ENCODE measurements at places on chromosomes 5 and 9.

- H3K27me3 ChIP-seq, result no peaks in the 10 kb centered on the region
- H3K4me3 ChIP-seq, result no peak overlapping the region
- no peaks in the 10 kb centered on the region for H3K4me1 ChIP-seq
- no peak overlapping the region for H3K27ac ChIP-seq
- no peak for DNase-seq
- H3K36me3 ChIP-seq, result no peaks in the 10 kb centered on the region
Observed at GRCh38 chr5:69517763-69518212, 25.2 kb downstream of the OCLN start.

DNA sequence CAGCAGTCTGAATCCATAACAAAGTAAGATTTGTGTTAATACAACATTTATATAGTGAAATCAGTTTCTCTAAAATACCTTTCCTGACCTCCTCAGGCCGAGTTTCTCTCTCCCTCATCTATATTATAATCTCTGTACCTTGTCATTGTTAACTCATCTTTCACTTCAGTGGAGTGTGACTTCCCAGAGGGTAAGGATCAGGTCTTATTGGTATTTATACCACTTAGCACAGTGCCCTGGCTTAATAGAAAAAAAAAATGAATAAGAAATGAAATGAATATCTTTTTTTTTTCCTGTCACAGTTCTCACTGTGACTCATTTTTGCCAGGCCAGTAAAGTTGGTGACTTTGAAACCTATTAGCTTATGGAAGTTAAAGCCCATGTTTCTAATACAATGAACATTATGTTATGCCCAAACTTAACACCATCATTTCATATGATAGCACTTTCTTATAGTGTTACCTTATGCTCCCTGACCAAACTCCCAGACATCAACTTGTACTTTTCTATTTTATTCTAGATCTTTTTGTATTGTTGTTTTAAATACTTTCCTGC lies 90.1 kb downstream of the NR3C1 start:
- H3K27ac ChIP-seq, result peak overlapping the region; percentile 89
- H3K4me3 ChIP-seq, result no peak overlapping the region
- peaks cover 17% of the 10 kb centered on the region for H3K36me3 ChIP-seq
- DNase-seq, result no peak

GRCh38 chr5:42923710-42924109 lies 112.0 kb upstream of the SELENOP start:
- no peak for DNase-seq
- H3K27me3 ChIP-seq, result peaks cover 7% of the 10 kb centered on the region
- H3K4me1 ChIP-seq, result no peaks in the 10 kb centered on the region
- no peak overlapping the region for H3K4me3 ChIP-seq
- no peaks in the 10 kb centered on the region for H3K36me3 ChIP-seq

DNA sequence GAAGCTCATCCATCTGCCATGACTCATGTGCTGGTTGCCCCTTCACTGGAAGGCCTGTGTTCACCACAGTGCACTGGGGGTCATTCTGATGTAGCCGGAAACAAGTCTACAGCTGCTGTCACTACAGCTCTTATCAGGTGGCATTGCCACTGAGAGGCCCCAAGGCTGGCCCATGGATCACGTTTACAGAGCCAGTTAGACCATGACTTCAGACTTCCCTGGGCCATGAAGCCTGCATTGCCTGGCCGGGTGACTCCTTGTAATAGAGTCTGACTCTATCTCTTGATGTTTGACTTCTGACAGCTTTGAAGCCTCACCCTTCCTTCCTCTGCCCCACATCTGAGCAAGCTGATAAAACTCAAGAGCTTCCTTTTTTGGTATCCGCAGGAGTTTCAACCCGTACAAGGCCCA lies 473.5 kb upstream of the DAP start:
- no peaks in the 10 kb centered on the region for H3K36me3 ChIP-seq
- H3K4me1 ChIP-seq, result no peaks in the 10 kb centered on the region
- DNase-seq, result no peak
- no peak overlapping the region for H3K4me3 ChIP-seq
- no peak overlapping the region for H3K27ac ChIP-seq

DNA sequence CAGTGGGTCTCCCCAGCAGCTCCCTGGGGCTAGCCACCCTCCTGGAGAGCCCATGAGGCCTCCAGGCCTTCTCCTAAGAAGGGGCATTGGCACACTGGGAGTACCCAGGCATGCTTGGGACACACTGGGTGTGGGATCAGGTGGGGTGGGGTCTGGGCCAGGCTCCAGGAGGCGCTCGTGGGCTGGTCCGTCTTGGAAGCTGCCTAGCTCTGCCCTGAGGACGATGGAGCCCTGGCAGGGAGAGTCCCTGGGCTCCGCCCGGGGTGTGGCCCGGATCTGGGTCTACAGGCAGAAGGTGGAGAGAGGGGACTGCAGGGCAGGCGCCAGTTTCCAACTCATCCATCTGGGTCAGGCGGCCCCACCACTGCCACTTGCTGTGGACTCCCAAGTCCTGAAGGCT lies 2.4 kb downstream of the PRRX2 start:
- no peaks in the 10 kb centered on the region for H3K4me1 ChIP-seq
- peaks cover 39% of the 10 kb centered on the region for H3K27me3 ChIP-seq
- no peaks in the 10 kb centered on the region for H3K36me3 ChIP-seq
- no peak overlapping the region for H3K4me3 ChIP-seq
- DNase-seq, result no peak
- no peak overlapping the region for H3K27ac ChIP-seq

DNA sequence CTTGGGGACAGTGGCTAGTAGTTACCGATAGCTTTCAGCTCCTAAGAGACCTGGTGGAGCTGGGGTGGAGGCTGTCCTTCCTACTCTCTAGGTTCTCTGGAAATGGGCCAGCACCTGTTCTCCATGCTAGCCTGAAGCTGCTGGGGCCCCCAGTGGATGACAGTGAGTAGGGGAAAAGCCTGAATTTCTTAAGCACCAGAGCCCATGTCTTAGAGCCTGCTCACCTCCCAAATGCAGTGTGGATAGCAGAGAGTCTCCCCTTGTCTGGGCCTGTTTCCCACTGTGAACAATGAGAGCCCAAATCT lies 105.8 kb downstream of the DAB2IP start:
- H3K27ac ChIP-seq, result no peak overlapping the region
- H3K4me1 ChIP-seq, result peaks cover 48% of the 10 kb centered on the region
- no peak overlapping the region for H3K4me3 ChIP-seq

DNA sequence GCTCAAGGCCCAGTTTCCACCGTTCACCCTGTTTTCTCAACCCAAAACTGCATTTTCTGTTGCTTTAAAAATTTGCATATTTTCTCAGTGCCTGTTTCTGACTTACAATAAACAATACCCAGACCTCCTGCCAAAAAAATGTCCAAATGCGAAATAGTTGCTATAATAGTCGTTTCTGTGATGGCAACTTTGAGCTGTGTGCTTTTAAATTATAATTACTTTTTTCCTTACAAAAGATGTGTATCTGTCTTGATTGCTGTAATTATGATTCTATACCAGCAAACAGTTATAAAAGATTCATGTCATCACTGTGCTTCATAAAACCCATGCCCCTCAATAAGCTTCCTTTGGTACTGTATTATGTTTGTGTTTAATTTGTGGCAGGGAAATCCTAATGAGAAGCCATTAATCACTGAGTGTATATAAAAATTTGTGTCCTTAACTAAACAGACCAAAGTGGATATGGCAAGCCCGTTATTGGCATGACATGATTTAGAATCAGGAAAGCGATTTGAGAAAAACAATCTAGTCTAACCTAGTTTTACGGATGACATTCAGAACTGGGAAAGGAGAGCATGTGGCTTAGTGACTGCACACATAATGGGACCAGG lies 5.4 kb upstream of the SLC1A3 start:
- H3K27me3 ChIP-seq, result no peaks in the 10 kb centered on the region
- DNase-seq, result no peak
- peaks cover 4% of the 10 kb centered on the region for H3K4me1 ChIP-seq
- H3K36me3 ChIP-seq, result no peaks in the 10 kb centered on the region

DNA sequence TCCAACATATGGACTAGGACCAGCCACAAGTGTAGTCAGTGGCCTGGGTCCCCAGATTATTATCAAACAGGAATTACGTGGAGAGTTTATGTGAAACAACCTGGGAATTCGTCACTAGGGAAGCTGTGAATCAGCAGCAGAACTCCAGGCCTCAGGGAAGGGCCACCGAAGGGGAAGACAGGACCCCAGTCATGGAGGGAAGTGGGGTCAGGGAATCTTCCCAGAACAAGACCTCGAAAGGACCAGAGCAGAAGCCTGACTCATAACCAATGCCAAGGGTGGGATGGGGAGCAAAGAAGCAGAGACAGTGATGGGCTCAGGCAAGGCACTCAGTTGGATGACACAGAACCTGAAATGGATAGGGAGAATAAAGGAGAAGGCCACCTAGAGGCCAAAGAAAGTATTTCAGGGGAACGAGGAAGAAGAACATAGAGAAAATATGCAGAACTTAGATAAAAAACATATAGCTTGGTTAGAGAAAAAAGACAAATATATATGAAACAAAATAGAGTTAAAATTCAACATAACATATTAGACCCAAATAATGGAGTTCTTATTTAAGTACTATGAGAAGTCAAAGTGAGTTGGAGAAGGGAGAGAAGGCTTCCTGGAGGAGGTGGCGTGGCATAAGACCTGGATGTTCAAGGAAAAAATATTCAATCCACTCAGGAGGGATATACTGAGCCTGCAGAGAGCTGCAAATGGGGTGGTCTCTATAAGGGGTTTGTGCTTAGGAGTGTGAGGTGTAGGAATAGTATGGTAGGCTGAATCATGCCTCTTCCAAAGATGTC lies 66.7 kb upstream of the CAST start:
- no peaks in the 10 kb centered on the region for H3K36me3 ChIP-seq
- no peaks in the 10 kb centered on the region for H3K4me1 ChIP-seq
- H3K27ac ChIP-seq, result no peak overlapping the region
- H3K27me3 ChIP-seq, result no peaks in the 10 kb centered on the region

GRCh38 chr5:151953833-151954232 lies 29.2 kb upstream of the GLRA1 start:
- H3K36me3 ChIP-seq, result no peaks in the 10 kb centered on the region
- no peak overlapping the region for H3K27ac ChIP-seq

DNA sequence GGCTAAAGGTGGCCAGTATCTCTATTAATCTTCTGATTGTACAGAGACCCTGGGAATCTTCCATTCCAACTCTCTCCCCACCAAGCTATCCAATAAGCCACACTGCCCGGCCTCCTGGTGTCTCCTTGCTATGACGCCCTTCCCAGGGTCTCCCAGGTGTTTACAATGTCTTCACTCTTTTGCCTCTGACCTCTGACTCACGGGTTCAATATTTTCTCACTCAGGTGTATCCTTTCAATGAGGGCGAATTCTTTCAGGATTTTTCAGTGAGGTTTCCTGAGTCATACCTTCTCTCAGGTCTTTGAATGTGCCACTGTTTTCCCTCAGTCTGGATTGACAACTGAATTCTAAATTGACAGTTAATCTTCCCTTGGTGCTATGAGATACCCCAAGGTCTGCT lies 53.7 kb upstream of the IRX4 start:
- H3K4me1 ChIP-seq, result no peaks in the 10 kb centered on the region
- H3K4me3 ChIP-seq, result no peak overlapping the region
- H3K27me3 ChIP-seq, result peaks cover 3% of the 10 kb centered on the region
- no peaks in the 10 kb centered on the region for H3K36me3 ChIP-seq

GRCh38 chr5:146073239-146073900 lies 32.0 kb downstream of the PLAC8L1 start:
- no peak overlapping the region for H3K27ac ChIP-seq
- no peak for DNase-seq
- H3K4me3 ChIP-seq, result no peak overlapping the region
- H3K27me3 ChIP-seq, result no peaks in the 10 kb centered on the region
- H3K4me1 ChIP-seq, result peaks cover 10% of the 10 kb centered on the region

- no peaks in the 10 kb centered on the region for H3K36me3 ChIP-seq
- peaks cover 26% of the 10 kb centered on the region for H3K4me1 ChIP-seq
- no peak overlapping the region for H3K27ac ChIP-seq
- DNase-seq, result no peak
Observed at GRCh38 chr9:131954299-131954698, 125.4 kb downstream of the MED27 start.

DNA sequence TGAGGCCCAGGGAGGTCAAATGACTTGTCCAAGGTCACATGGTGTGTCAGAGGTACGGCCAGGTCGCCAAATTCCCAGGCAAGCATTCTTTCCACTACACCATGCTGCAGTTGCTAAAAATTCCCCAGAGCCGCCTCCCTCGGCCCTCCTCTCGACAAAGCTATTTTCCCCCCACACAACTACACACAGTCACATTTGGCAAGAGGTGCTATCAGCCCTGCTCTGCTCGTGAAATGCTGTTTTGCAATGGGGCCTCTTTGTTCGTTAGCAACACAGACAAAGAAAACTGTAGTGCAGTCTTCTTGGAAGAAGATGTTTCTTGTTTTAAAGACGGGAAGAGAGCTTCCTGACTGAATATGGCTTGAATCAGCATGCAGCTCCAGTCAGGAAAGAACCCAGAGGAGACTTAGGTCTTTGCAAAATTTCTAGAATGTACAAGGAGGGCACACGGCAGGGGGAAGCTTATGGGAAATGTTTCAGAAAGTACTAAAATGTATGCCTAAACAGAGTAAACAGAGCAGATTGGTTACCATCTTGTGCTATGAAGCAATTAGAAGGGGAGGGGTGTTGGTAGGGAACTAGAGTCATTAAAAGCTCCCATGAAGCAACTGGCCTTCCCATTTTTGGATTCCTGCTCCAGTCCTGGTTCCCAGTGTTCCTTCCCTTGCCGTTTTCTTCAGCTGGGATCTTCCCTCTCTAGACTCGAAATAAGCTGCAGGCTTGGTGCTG lies 14.2 kb downstream of the SLIT3 start:
- DNase-seq, result no peak
- H3K4me1 ChIP-seq, result no peaks in the 10 kb centered on the region
- H3K36me3 ChIP-seq, result no peaks in the 10 kb centered on the region
- no peak overlapping the region for H3K27ac ChIP-seq

- no peak overlapping the region for H3K4me3 ChIP-seq
- no peak for DNase-seq
- no peaks in the 10 kb centered on the region for H3K27me3 ChIP-seq
- H3K4me1 ChIP-seq, result no peaks in the 10 kb centered on the region
- H3K27ac ChIP-seq, result no peak overlapping the region
Observed at GRCh38 chr5:81147011-81147885, 85.9 kb upstream of the CKMT2 start.

- DNase-seq, result no peak
- no peaks in the 10 kb centered on the region for H3K36me3 ChIP-seq
- no peak overlapping the region for H3K4me3 ChIP-seq
- H3K27me3 ChIP-seq, result no peaks in the 10 kb centered on the region
- no peak overlapping the region for H3K27ac ChIP-seq
- H3K4me1 ChIP-seq, result no peaks in the 10 kb centered on the region
Observed at GRCh38 chr9:13735181-13735580, 455.7 kb upstream of the MPDZ start.

Data from gastrocnemius medialis (tissue), 4 donors.